ENCODE measurements at places on chromosomes 2 and 18.

GRCh38 chr18:9482790-9483189 is 7.5 kb downstream of the RALBP1 start:
- DNase-seq = no peak

DNA sequence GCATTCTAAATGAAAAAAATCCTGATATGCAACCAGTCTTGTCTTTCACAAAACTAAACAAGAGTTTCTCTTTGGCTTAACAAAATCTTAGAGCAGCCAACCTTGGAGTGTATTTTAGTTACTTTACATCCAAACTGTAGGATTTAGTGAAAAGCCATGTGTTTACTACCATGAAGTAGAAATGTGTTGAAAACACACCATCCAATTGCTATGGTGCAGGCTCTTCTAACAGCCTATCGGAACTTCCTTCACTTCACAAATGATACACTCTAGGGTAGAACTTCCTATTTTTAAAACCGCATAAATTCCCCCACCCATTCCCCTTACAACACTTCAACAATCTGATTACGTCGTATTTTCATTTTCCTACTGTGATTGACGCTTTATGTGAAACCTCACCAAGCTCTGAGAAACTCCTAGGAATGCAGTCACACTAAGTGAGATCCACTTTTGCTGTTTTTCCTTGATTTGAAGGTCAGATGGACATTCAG is 74.4 kb upstream of the MAP4K4 start:
- no peak for DNase-seq

DNA sequence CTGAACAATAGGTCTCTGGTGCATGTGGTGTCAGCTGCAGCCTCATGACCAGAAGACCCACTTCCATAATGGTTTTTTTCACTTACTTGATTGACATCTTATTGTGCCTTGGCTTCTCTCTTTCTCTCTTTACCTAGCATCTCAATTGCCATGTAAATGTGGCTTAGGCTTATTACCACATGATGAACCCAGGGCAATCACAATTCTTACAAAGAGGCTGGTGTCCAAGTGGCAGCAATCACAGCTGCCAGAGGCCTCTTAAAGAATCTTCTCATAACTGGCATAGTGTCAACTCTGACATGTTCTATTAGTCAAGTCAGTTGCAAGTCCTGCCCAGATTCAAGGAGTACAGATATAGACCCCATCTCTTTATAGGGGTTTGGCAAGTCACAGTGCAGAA is 1224.8 kb downstream of the SUCLG1 start:
- DNase-seq = no peak

DNA sequence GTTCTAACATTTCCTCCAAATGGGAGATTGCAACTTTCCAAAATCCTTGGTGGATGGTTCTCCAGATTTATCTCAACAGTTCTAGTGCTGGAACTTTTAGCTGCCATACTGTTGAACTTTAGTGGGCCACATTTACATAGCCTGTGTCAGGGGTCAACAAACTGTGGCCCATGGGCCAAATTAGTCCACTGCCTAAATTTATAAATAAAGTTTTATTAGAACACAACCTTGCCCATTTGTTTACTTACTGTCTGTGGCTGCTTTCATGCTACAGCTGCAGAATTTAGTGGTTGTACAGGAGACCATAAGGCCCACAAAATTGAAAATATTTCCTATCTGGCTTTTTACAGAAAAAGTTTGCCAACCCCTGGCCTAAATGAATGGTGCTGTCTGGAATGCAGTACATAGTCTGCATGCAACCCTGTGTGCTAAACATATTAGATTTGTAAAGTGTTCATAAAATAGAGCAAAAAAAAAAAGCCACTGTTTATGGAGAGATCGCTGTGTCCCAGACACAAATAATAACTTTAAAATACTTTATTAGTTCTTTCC is 30.3 kb downstream of the MGAT5 start:
- DNase-seq = no peak

GRCh38 chr2:36438449-36438977 is 82.9 kb downstream of the CRIM1 start:
- DNase-seq = no peak

DNA sequence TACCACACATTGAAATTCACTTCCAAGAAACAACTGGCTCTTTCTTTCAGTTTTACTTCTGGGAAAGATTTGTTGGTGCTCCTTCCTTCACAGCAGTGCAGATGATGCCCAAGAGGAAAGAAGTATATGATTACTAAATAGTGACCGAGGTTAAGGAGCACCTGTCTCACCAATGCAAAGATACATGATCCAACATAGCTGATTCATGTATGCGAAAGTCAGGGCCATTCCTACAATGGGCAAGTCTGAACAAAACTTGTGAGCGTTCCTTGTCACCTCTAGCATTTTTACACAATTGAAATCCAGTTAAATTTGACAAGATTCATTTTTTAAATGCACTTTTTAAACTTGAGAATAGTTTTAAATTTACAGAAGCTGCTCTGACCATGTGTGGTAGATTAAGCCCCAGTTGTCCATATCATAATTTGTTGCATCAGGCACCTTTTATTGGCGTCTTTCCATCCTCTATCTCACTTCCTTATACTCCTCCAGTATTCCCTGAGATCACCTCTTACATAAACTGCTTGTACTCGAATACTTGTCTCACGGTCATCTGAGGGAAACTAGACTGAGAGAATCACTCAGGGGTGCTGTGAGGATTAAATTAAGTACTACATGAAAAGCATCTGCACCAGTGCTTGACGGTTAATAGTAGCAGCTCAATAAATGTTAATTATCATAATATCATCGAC is 438.8 kb upstream of the CDH20 start:
- no peak for DNase-seq

- DNase-seq = no peak
Measured at GRCh38 chr18:38454764-38455469, 889.3 kb upstream of the CELF4 start.

GRCh38 chr2:219626540-219626939 is 890 bp upstream of the SLC4A3 start:
- DNase-seq = no peak

- DNase-seq = no peak
Measured at GRCh38 chr2:59956981-59957380, 596.5 kb downstream of the BCL11A start.

DNA sequence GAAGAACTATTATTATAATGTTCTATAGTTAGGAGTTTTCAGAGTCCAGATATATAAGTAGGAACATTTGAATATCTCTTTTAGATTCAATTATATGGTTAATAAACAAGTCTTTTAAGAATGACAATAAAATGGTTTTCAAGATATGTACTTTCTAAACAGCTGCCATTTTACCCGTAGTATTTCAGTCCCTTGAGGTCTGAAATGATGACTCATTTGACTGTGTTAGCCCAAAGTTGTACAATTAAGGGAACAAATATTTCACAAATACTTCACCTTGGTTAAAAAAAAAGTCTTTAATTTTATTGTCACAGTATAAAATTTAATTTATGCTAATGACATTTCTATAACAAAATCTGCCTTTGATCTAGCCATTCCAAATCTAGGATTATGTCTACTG is 91.6 kb upstream of the TANK start:
- no peak for DNase-seq

- no peak for DNase-seq
Measured at GRCh38 chr2:182866461-182867406, at the start of gene FRZB. Gene FRZB, minus strand, starts transcription at chr2:182866637. Its CDS starts 85 bp downstream, at chr2:182866552.

DNA sequence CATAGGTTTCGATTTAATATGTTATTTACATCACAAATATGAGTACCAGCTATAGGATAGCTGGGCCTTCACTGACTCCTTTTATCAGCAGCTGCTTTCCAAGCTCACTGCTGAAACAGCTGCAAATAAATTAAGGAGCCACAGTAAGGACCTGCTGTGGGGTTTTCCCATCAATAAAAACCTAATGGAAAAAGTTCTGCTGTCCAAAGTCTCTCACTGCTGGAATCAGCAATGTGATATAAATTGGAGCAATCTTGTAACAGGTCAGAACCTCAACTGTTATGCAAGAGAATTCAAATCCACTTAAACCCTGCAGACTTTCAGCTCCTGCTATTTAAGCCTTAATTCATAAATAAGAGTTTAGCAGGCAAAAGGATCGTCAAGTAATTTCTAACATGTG is 61.3 kb downstream of the NEB start:
- DNase-seq = no peak

- no peak for DNase-seq
Measured at GRCh38 chr2:150474326-150475074, 13.0 kb downstream of the RND3 start.

GRCh38 chr2:32865399-32866068 is 81.2 kb upstream of the LTBP1 start:
- no peak for DNase-seq

GRCh38 chr18:55457028-55457427 is 131.0 kb downstream of the TCF4 start:
- no peak for DNase-seq

GRCh38 chr18:59070181-59070912 is 69.3 kb upstream of the SEC11C start:
- peak; percentile 38 for DNase-seq

GRCh38 chr2:132901661-132902060 is 231.7 kb upstream of the LYPD1 start:
- DNase-seq = no peak

DNA sequence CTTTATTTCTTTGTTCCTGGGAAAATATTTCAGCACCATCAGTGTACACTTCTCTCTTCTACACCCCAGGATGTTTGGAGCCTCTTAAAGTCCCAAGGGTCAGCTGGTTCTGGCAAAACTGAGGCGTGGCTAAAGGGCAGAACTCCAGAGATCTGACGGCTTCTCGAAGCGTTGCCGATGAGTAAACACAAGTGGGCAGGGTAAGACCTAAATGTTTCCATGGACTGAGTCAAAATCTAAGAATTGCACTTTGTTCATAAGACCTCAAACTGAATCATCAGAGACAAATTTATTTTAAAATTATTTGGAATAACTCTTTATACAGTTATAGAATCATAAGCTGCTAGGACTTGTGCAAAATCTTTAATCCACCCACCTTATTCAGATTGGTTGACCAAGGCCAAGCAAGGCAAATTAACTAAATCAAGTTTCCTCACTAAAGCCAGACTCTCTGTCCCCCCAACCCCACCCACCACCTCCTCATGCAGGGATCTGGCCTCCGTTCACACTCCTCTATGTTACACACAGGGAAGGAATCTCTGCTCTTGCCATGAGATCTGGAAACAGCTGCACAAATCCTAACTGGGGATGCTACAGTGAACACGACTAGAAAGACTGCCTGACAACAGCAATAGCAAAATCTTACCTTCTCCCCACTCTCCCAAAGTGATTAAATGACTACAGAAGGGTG is 342.6 kb upstream of the KLHL29 start:
- DNase-seq = no peak

DNA sequence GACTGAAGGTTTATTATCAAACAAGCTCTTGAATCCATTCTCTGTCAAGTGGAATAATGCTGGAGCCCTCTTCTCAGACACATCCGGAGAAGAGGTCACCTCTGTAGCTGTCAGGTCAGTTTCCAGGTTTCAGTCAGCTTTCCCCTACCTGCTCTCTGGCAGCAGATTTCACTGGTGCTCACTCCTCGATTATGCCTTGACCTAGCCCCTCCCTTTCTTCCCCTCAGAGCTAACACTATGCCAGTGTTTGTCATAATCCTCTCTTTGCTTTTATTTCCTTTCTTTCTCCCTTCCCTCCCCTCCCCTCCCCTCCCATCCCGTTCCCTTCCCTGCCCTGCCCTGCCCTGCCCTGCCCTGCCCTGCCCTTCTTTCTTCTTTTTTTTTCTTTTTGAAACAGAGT is 22.5 kb upstream of the PLEKHM3 start:
- DNase-seq = no peak

GRCh38 chr2:216012133-216012829 is 1.1 kb downstream of the MREG start:
- no peak for DNase-seq

DNA sequence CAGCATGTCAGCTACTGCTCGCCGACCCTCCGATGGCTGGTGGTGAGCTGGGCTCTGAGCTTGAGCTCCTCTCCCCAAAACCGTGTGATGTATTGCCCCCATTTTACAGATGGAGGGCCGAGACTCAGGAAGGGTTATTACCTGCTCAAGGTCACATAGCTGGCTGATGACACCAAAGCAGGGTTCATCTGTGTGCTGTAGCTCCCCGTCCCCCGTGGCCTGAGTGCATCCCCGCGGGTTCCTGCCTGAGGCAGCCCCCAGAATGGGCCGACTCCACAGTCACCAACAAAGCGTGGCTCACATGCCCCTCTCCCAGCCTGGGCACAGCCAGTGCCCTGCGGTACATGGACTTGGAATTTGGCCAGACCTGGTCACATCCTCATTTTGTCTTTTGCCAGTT is 198.6 kb downstream of the TFCP2L1 start:
- no peak for DNase-seq

DNA sequence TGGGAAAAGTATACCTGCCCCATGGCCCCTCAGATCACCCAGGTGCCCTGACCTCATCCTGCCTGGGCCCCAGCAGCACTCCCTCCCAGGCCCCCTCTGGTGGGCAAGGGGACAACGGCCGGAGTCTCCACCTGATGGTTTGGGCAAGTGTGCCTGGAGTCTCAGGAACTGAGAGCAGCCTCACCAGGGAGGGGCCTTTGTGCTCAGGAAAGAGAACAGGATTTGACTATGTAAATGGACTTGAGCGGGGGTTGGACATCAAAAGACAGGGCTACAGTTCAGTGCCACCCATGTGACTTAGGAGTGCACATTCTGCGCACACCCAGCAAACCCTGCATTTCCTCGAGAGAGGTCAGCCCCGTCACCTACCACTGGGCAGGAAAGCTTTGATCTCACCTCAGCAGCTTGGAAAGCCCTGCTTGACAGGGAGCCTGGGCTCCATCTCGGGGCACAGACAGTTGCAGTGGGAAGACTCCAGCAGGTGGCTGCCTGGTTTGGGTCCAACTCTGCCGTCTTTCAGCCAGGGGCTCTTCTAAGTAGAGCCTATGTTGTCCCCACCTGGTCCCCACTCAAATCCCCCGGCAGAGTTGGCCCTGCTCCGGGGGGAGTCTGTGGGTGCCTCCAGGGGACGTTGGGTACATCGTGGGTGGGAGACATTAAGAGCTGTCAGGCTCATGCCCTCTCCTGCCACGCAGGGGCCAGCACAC is 3.3 kb downstream of the INPP5D start:
- DNase-seq = no peak

DNA sequence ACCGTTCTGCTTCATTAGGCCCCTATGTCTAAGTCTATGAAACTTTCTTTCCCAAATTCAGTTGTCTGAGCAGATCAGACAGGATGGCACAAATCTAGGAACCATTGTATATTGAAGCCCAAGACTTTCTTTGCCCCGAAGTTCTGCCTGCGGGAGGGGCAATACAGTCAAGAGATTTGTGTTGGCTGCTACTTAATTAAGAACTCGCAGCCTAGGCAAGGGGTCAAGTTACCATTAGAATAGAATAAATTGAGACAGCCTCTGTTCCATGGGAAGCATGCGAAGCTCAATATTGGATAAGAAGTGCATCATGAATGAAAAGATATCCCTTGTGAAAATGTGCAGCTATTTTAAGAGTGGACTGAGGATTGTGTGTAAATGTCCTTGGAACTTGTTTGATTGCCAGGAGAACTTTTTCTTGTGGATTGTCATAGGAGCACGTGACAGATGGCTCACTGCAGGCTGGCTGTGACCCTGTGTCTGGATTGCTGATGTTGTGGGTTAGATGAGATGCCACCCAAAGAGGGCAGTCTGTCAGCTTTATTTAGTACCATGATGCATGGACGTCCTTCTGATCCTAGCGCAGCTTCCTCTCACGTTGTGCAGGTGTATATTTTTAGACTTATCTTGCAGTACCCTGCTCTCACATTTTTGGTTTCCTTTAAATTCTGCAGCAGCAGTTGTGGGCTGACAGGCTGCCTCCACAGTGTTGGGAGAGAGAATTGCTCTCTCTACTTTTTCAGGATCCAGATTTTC is 30.9 kb downstream of the HAUS1 start:
- DNase-seq = no peak
